ENCODE measurements at places on chromosomes 16 and 17.
A peak's percentile ranks its signal among the peaks of the same experiment; 100 is the strongest.

DNA sequence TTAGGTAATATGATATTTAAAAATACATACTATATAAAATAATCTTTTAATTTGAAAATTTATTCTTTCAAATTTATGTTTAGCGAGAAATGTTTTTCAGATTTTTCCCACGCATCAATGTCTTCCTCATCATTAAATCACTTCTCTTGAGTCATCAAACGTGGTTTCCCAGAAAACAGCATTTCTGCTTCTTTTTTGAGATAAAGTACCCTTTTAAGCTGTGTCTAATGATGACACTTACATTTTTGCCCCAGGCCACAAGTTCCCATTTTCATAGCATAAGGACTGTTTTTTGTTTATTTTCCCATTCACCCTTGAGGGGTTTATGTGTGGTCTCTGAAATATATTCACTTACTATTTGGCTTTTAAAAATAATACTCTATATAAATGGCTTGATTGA, 139.0 kb upstream of the HS3ST3A1 start:
- no peak for DNase-seq

- no peak for DNase-seq
Observed at GRCh38 chr17:57487573-57487972, 231.2 kb downstream of the MSI2 start.

DNA sequence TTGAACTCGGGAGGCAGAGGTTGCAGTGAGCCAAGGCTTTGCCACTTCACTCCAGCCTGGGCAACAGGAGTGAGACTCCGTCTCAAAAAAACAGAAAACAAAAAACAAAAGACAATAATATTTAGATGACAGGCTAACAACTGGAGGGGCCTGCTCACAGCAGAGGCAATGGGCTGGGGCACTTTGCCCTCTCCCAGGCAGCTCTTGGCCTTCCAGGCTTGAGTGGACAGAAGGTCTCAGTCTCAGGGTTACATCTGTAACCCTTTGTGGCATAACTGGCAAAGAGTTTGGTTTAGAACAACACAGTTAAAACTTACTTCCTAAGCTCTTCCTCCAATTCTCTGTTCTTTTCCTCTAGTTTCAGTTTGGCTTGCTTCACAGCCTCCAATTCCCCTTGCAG, 114.9 kb downstream of the SPAG9 start:
- no peak for DNase-seq

- DNase-seq = no peak
Observed at GRCh38 chr17:76262732-76263344, 2.3 kb upstream of the UBALD2 start.

- DNase-seq = no peak
Observed at GRCh38 chr16:58733248-58733670, 857 bp downstream of the GOT2 start.

- DNase-seq = peak; percentile 5
Observed at GRCh38 chr16:12228602-12229499, 252.3 kb downstream of the SNX29 start.

GRCh38 chr17:4389079-4389478, 22.6 kb upstream of the UBE2G1 start:
- no peak for DNase-seq

DNA sequence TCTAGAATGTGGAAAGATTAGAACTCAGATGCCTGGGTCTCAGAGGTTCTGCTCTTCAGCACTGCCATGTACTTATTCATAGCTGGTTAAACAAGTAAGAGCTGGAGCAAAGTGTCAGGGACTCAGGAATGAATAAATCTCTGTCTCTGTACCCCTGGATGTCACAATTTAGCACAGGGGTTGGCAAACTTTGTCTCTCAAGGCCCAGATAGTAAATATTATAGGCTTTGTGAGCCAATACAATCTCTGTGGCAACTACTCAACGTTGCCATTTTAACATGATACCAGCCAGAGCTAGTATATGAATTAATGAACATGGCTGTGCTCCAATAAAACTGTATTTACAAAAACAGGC, 220.3 kb upstream of the MON1B start:
- DNase-seq = no peak

DNA sequence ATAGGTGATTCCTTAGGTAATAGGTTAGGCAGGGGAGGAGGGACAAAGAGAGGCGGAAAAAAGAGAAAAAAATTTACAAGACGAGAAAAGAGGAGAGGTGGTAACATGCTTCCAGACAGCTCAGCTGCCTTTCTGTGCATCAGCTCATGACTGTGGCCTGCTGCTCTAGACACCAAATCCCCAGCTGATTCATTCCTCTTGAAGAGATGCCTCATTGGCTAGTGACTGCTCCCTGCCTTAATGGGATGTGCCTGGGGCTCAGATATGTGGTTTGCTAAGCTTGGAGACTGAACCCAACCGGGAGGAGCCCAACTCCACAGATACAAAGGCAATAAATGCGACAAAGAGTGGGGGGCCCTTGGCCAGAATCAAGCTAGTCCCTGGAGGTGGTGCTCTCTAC, 105.9 kb upstream of the FAM20A start:
- DNase-seq = no peak

DNA sequence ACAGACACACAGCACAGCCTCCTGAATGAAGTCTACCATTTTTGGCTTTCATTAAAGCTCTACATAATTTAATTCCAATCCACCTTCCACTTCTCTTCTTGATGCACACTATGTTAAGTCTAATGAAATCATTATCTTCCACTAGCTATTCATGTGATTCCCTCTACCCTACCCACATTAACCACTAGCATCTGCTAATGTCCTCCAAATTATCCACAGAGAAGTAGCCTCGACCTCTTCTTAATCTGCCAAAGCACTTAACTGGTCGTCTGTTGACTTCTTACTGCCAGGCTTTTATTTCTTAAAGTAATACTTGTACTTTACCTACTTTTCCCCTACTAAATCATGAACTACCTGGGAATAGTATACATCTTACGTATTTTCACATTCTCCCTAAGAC, 91.8 kb downstream of the NCOR1 start:
- no peak for DNase-seq

GRCh38 chr16:77761204-77761603, 27.2 kb upstream of the VAT1L start:
- no peak for DNase-seq

GRCh38 chr17:31371511-31372097, 19.9 kb upstream of the RAB11FIP4 start:
- DNase-seq = no peak

DNA sequence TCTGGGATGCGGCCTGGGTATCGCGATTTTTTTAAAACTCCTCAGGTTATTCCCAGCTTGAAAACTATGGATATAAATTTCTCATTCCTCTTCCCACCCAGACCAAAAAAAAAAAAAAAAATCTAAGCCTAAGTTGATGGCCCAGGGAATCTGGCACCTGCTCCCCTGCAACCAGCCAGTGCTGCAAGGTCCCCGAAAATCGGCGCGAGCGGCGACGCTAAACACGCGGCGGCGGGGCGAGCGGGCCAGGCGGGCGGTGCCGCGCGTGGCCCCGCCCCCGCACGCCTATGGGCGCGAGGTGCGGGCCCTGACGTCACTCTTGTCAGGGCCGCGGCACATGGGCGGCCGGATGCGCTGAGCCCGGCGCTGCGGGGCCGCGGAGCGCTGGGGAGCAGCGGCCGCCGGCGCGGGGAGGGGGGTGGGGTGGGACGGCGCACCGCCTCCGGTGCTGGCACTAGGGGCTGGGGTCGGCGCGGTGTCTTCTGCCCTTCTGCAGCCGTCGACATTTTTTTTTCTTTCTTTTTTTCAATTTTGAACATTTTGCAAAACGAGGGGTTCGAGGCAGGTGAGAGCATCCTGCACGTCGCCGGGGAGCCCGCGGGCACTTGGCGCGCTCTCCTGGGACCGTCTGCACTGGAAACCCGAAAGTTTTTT, at the start of gene HLF:
HLF (plus strand) TSS at position 316 of the 654 bp plus-strand sequence. CDS start 525 bp downstream, outside the sequence.
- DNase-seq = peak; percentile 45

- DNase-seq = peak; percentile 60
Observed at GRCh38 chr17:64635647-64636305, 26.3 kb downstream of the SMURF2 start.

- DNase-seq = no peak
Observed at GRCh38 chr16:88759245-88759975, 25.6 kb downstream of the PIEZO1 start.

GRCh38 chr16:68273896-68274295, 9.6 kb downstream of the SLC7A6 start:
- DNase-seq = no peak

- DNase-seq = no peak
Observed at GRCh38 chr17:48523010-48523409, 7.8 kb downstream of the HOXB1 start.

DNA sequence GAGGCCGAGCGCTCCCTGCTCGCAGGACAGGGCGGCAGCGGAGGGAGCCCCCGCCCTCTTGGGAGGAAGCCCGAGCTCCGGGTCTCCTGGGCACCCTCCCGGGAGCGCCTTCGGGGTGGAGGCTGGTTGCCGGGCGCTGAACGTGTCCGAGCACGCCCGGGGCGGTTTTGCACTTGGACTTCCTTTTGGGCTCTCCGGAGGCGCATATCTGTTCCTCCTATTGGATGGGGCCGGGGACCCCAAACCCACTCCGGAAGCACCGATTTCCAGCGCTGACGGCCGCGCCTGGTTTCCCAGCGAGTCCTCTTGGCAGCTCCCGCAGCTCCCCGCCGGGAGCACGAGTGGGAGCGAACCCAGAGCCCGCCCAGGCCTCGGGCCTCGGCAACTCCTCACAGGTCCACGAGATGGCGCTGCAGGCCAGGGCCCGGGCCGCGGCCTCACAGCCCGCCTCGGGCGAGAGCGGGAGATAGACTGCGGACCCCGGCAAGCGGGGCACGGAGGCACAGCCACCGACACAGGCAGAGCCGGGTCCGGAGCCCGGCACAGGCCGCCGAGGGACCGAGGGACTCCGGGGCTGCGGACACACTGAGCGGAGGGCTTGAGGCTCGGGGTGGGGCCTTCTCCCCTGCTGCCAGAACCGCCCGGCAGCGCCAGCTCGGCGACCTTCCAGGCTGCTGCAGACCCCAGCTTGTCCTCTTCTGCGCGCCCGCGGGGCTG, 12.7 kb downstream of the TBX2 start:
- peak; percentile 93 for DNase-seq

DNA sequence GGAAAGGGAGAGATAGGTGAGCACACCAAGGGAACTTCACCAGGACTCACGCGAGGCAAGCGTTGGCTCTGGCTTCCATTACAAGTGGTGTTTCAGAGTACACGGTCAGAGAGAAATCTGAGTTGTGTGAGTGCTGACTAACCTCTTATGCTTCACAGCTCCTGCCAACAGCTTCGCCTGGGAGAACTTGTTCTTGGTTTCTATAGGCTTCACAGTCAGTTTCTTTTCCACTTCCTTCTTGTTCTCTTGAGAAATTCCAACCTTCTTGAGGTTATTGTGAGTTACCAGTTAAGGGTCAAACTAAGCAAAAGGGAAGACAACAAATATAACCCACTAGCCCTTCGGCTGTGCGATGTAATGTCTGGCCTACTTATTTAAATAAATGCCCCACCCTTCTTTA, 18.9 kb downstream of the PSME3IP1 start:
- no peak for DNase-seq

DNA sequence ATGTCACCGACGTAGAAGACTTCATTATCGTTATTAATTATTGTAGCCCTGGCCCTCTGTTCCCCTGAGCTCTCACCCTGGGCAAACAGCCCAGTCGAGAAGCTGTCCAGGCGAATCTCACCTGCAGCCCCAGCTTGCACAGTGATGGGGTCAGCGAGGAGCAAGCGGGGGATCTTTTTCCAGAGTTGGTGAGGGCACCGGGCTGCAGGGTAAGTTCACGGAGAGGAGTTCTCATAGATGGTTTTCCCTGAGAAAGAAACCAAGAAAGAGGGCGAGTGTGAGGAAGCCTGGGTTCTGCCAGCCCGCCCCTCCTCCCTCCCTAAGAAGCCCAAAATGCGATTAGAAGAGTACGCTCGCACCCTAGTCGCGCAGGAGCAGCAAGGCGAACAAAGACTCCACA, 436 bp downstream of the SPAG5 start:
- no peak for DNase-seq

GRCh38 chr17:45149669-45150664, 1.7 kb downstream of the HEXIM1 start:
- no peak for DNase-seq

DNA sequence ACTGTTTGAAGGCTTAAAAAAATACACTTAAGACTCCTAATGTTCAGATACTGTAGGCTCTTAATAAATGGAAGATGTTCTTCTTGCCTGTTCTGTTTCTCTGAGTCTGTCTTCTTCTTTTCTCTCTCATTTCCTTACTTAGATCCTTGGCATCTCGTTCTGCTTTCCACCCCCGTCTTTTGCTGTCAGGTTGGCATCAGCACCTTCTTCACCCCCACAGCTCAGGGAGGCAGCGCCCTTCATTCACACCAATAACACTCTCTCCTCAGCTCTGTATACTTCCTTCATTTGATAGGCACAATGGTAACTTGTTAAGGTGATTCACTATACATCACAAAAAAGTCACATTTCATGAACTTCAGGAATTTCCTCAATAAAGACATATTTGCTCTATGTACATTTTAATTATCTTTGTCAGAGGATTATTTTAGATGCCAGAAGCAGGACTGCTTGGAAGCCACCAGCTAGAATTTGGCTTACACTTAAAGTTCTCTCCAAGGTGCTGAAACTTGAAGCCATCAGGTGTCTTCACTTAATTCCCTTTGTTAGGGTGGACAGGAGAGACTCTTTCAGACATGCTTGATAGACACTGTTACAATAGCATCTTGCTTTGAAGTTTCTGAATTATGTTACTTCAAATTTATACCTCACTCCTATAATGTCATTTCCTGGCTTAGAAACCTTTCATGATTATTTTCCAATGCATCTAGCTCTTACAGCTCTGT, 670.1 kb upstream of the C16orf82 start:
- DNase-seq = no peak

DNA sequence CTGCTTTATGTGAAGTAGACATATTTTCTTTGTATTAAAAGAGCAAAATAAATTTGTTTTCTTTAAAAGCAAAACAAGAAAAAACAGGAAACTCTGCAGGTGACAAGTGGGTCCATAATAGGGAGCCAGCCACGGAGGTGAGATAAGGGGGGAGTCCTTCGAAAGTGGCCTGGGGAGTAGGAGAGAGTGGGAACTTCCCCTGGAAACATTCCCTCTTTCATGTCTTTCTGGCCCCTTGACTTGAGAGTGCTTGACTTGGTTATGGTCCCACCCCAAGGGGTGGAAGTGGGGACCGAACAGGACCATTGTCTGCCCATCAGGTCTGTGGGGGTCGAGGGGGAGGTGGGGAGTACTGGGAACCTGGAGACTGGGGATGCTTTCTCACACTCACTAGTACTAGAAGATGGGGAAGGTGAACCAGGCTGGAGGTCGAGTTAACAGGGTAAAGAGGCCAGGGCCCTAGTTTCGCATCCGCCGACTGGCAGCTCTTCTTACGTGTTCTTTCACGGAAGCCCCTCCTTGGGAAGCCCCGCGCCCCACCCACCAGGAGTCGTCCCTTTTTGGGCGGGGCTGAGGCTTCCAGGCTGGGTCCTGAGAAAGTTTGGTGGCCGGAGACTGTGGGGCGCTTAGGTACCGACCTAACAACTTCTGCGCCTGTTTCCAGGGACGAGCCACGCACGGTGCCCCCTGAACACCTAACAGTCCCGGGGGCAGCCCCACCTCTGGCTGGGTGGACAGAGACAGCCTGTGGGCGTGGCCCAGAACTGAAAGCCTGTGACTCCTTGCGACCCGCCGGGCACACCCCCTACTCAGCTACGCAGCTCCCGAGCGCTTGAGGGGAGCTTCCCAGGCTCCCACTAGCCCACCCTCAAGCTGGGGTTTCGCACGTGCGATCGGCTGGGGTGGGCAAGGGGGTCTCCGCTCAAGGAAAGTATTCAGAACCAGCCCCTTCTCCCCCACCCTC, 790 bp downstream of the TRADD start:
- DNase-seq = peak; percentile 94
